ENCODE measurements at places on chromosomes 6 and 20.

GRCh38 chr6:2695454-2696095 lies 55.1 kb downstream of the MYLK4 start:
- DNase-seq: no peak

DNA sequence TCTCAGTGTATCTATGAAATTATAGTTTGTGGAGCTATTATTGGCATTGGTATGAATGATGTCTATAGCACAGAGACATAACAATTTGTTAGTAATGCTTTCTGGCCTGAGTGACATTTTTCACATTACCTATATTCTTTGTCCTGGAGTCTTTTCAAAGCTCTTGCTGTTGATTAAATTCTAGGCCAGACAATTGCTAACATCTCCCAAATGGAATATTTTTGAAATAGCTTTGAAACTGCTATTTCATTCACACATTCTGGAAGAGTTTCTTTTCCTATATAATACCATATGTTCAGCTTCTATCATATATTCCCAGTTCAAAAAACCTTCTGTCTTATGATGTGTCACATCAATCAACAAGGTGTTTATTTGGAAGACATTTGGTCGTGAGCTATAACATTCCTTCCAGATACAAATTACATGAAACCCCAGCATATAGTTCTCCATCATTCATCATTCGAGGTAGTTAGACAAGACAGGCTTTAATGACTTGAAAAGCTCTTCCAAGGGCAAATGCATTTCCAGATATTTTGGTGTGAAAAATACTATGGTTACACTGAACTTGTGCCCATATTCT lies 452.8 kb downstream of the KHDRBS2 start:
- no peak for DNase-seq

- DNase-seq: no peak
Observed at GRCh38 chr20:12824328-12825225, 184.2 kb upstream of the SPTLC3 start.

DNA sequence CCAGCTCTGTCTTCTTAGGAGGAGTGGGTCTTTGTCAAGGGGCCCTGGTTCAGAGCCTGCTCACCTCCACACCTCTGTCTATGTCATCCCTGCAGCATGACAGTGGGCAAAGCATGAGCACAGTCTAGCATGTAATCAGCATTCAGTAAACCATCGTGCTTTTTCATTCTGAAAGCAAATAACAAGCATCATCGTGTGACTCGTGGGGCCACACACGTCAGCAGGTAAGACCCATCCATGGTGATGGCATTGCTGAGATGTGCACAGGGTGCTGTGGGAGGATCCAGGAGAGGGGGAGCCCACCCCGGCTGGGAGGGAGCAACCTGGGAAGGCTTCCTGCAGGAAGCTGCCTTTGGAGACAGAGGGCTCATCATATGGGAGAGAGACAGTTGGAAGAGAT lies 106.7 kb downstream of the TMEM242 start:
- DNase-seq: no peak

- DNase-seq: no peak
Observed at GRCh38 chr6:137811916-137812553, 55.0 kb upstream of the TNFAIP3 start.

DNA sequence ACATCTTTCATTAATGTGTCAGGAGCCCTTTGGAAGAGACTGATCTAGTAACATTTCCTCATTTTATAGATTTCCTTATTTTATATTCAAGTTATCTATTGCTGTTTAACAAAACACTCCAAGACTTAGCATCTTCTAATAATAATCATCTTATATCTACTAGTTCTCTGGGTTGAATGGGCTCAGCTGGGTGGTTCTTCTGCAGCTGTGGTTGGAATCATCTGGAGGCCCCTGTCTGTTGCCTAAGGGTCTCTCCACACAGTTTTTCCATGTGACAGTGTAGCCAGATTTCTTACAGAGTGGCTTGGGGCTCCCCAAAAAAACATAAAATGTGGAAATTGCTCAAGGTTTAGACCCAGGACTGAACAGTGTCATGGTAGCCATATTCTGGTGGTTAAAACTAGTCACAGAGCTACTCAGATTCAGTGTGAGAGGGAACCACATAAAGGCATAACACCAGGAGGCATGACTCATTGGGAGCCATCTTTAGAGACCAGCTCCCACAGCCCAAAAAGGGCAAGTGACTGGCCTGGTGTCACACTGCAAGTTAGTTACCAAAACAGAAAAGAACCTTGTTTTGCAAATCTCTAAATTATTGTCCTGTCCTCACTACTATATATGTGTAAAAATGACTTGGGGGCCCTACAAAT lies 11.5 kb downstream of the SLC2A10 start:
- DNase-seq: no peak

GRCh38 chr6:107323133-107323785 lies 136.1 kb downstream of the PDSS2 start:
- no peak for DNase-seq

DNA sequence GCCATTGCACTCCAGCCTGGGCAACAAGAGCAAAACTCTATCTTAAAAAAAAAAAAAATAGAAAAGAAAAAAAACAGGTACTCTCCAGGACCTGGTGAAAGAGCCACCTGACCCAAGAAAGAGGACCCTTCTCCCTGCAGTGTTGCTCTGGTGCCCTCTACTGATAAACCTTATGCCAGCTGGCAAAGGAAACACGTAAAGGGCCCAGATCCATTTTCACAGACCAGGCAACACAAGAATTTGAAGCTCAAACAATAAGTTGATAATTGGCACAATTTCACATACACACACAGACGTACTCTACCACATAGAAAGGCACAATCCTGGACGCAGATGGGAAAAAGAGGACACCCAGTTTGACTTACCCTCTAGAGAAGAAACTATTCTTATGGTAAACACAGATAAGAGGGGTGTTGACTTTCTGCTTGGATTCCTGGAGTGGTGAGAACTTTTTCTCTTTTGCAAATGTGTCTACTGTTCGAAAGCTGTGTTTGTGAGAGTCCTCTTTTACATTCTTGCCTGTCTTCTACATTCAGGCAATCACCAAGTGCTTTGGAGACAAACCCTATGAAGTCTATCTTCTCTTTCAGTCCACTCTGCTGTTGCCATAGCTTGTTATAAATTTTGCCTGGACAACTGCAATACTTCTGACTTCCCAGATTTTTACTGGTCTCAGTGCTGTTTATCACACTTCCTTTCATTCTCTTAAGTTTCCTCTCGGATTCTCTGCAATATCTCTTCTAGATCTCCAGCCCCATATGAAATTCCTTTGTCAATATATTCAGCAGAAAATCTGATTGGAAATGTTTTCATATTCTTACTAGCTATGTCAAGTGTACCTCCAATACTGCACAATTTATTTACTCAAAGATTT lies 6.4 kb upstream of the SNRPB start:
- DNase-seq: no peak

GRCh38 chr20:3203315-3204123 lies 963 bp downstream of the DDRGK1 start:
- peak; percentile 28 for DNase-seq

GRCh38 chr6:154457881-154458284 lies 52.6 kb downstream of the CNKSR3 start:
- DNase-seq: no peak

DNA sequence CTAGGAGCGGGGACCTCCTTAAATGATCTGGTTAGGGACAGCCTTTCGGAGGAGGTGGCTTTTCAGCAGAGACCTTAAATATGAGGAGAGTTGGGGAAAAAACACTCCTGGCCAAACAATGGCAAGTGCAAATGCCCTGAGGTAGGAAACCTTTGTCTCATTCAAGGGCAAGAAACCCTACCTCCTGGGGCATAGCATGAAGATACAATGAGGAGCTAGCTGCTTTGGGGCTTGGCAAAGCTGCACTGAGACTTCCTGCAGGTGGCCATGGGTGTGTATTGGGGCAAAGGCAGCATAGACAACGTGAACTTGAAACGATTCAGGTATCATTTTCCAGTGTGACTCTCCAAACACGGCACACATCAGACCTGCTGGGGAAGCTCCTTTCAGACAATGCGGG lies 30.7 kb downstream of the PMEPA1 start:
- DNase-seq: no peak

- no peak for DNase-seq
Observed at GRCh38 chr6:12182676-12183075, 107.5 kb upstream of the EDN1 start.

- no peak for DNase-seq
Observed at GRCh38 chr6:109760208-109760607, 69.1 kb downstream of the FIG4 start.

GRCh38 chr6:63941747-63942470 lies 306.3 kb downstream of the PHF3 start:
- no peak for DNase-seq

GRCh38 chr6:18388271-18388670 lies 1.1 kb downstream of the RNF144B start:
- DNase-seq: no peak

DNA sequence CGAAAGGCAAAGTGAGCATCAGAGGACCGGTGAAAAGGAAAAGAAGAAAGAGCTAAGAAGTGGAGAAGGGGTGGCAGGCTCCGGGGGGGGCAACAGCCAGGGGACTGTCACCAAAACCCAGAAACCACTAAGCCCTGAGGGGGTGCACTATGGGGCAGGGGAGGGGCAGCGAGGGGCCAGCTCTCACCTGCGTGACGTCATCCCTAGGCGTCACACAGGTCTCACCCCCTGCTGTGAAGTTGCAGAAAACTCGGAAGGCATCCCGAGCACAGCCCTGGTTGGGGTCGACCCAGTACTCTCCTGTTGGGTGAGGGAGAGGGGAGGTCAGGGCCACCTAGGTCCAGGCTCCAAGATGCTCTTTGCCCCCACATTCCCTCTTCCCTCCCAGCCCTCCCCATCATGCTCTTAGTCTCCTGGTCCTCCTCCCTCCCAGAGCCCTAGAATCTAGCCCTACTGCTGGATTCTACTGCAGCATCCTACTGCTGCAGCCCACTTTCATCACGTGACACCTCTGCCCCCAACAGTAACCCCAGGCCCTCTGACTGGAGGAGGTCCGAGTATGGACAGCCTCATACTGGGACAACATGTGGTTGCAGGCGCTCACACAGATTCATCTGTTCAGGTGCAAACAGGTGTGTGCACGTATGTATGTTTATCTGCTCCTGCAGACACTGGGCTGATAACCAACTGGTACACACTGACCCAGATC lies 27.4 kb downstream of the COL11A2 start:
- no peak for DNase-seq

DNA sequence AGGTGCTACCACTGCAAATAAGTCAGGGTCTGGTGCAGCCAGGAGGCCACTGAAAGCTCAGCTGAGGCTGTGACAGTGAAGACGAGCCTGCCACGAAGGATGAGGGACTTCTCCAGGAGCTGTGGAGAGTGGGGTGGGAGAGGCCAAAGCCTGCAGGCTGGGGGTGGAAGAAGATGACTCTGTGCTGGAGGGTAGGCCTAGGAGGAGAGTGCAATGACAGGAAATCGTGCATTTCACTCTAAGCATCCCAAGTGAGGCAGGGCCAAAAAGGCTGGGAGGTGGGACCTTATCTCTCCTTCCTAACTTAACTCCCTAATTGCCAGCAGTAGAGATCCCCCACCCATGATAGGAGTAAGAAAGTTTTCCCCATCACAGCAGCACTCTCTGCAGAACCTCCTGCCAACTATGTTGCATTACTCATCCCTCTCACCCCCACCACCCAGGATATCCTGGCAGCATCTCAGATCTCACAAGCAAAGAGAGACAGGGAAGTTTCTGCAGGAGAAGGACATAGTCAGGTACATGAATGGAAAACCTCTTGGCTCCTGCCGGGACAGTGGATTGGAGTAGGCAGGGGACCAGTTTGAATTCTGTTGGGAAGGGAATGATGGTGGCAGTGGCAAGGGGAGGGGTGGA lies 466.2 kb downstream of the CDH26 start:
- DNase-seq: no peak

DNA sequence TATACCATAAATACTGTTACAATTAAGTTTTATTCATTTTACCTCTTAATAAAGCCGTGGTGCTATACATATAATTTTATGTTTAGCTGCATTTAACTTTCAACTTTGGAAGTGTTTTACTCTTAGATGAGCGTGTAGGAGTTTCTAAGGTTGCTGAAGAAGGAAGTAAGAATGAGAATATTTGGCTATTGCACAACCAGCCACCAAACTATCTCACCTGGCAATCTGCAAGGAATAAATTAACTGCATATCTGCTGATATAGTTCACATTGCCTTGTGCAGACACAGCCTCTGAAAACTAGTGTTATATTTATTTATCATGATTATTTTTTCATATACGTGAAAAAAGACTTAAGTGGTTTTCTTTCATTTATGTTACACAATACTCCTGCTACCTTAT lies 230.4 kb downstream of the PLCB1 start:
- DNase-seq: no peak

- DNase-seq: no peak
Observed at GRCh38 chr6:62324834-62325233, 38.8 kb upstream of the KHDRBS2 start.

- DNase-seq: no peak
Observed at GRCh38 chr20:31676609-31676989, 38.9 kb downstream of the COX4I2 start.

DNA sequence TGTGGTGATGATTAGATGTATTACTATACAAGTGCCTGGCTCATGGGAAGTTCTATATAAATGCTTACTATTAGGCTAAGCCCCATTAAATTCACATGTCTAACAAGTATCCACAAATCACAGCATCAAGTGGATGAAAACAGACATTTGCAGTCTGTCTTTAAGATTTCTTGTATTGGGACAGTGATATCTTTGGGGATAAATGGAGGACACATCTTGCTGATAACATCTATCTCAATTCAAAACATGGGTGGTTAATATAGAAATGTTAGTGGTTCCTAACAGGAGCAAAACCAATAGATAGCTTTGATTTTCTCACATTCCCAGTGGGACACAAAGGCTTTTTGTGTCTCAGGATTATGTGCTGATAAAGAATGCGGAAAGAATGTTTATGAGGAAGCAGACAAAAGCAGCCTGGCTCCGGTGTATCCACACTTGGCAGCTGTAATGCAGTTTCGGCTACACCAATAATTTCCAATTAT lies 29.3 kb downstream of the PTPRK start:
- DNase-seq: no peak

- DNase-seq: peak; percentile 67
Observed at GRCh38 chr6:92810913-92811312, 608.4 kb downstream of the EPHA7 start.

GRCh38 chr20:19330731-19331130 lies 118.3 kb downstream of the SLC24A3 start:
- DNase-seq: no peak

GRCh38 chr6:166626177-166627032 lies 646 bp downstream of the RPS6KA2 start:
- DNase-seq: peak; percentile 63

DNA sequence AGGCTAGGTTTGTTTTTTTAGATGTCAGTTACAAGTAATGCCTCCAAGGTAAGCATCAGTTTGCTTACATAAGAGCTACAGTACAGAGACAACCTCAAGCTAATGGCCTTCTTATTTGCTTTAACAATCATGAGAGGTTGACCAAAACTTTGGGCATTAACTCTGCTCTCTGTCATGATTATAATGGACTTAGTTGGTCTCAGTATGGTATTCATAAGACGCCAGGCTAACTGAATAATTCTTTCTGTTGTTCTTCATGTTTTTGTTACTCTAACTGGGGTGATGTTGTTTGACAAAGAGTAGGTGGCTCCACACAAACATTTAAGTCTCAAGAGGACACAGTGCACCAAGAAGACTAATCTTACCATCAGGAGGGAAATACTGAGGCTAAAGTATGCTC lies 9.8 kb downstream of the CST9 start:
- DNase-seq: no peak

All from glutamatergic neuron (in vitro differentiated cells).